WTC11 (cell line): ENCODE measurements at places on chromosomes 2 and 18.

- peak; percentile 28 for DNase-seq
Observed at GRCh38 chr18:79680100-79680879, 687 bp downstream of the CTDP1 start.

DNA sequence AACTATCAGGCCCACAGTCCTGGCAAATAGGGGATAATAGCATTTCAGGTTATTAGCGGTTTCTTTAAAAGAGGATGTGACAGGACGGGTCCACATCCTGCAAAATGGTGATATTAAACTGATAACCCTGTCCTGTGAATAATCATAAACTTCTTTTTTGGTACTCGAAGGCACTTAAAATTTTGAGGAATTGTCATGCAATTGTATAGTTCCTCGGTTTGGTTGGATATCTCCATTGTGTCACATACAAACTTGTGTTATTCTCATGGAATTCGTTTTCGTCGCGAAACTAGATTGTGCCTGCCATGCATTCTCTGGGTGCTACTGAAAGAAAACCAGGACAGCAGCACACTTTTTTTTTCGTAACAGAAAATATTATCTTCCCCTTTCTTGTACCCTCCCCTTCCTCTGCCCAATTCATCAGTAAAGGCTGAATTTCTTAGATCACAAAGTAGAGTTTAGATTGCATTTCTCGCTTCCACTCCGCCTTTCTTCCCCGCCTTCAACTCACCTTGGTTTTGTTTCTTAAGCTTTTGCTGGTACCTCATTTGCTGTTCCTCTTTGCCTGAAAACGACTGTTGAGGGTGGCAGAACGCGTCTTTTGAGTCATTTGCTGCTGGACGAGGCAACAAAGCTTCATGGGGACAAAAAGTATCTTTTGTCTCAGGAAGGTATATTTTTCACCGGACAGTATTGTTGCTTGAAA, 1.3 kb downstream of the CERS6 start:
- no peak for DNase-seq

- no peak for DNase-seq
Observed at GRCh38 chr2:171345971-171346722, 87.6 kb downstream of the METTL8 start.

- DNase-seq, result no peak
Observed at GRCh38 chr2:17317439-17317976, 200.7 kb downstream of the RAD51AP2 start.

DNA sequence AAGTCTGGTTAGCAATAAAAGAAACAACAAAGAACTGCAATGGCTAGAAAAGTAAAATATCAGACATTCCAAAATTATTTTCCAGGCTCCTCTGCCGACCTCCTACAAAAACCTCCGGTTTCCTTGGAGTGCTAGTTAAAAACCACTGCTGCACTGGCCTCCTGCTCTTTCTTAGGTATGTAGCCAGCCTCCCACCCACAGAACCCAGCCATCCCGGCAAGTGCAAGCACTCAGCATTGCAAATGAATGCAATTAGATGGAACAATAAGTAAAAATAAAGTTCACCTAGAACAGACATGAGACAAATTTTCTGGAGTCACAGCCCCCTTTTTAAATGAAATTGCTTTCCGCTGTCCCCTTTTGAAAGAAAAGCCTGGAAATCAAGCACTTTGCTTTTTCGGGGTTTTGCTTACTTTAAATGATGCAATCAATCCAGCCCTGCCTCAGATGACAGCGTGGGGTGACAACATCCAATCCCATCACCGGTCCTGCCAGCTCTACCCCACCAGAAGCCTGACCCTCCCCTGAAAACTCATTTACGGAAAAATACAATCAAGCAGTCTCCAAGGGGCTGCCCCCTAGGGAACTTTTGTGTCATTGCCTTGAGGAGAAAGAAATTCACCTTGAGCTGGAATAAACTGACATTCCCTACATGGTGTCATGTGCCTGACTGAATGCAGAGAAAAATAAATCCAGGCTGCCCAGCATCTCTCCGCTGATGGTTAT, 199.8 kb downstream of the EPHA4 start:
- peak; percentile 62 for DNase-seq
